Activated CD4-positive, alpha-beta T cell treated with anti-CD3 and anti-CD28 coated beads, Interleukin-10, Interleukin-2, amounts not matched to agents 100 ng/mL and 50 ng/mL, durations not matched to agents 16 hours and 8 hours (primary cell): ENCODE measurements at places on chromosomes 12 and 14.

DNA sequence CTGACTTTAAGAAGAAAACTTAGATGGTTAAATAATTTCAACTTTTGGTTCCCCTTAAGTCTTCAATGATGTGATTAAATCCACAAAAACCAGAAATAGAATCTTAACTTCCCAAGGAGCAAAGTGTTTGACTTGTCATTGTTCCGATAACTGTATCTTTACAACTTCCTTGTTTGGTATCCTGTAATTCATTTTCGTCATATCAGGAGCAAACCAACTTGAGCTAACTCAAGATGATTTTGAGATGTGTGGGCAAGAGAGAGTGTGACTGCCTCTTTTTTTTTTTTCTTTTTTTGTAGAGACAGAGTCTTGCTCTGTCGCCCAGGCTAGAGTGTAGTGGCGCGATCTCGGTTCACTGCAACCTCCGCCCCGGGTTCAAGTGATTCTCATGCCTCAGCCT, 25.3 kb downstream of the DRAM1 start:
- no peak for DNase-seq

DNA sequence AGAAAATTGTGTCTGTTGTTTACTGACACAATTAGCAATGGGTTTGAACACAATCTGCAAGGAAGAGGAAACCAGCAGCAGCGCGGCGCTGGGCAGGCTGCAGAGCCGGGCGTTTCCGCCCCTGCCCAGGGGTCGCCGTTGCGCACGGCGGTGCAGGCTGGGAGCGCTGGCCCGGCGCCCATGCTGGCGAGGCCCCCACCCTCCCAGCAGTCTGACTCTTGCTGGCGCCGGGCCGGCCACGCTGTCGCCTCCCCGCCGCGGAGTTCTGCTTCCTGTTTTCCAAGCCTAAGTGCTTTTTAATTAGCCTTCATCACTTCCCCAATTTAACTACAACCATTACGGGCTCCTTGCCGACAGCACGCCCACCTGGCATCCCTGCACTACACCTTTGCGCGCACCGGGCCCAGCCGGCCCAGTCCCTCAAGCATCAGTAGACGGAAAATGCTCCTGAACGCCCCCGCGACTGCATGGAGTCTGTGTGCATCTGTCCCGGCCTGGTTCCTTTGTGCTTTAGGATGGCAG, 212.1 kb downstream of the GXYLT1 start:
- no peak for DNase-seq

GRCh38 chr12:1642513-1642912, 13.5 kb downstream of the WNT5B start:
- no peak for DNase-seq

DNA sequence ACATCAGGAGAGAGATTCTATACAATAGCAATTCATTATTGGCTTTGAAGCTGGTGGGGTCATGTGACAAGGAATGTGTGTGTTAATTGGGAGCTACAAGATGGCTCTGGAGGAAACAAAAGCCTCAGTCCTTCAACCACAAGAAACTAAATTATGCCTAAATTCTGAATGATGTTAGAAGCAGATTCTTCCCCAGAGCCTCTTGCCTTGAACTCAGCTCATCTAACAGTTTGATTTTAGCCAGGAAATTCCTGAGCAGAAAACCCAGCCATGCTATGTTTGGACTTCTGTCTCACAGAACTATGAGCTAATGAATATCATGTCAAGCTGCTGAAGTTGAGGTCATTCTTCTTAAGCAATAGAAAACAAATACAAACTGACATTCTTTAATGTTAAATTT, 274.7 kb downstream of the SLC6A15 start:
- DNase-seq, result no peak

- no peak for DNase-seq
These were observed 103.8 kb downstream of the SLC16A7 start for GRCh38 chr12:59699421-59700152.

DNA sequence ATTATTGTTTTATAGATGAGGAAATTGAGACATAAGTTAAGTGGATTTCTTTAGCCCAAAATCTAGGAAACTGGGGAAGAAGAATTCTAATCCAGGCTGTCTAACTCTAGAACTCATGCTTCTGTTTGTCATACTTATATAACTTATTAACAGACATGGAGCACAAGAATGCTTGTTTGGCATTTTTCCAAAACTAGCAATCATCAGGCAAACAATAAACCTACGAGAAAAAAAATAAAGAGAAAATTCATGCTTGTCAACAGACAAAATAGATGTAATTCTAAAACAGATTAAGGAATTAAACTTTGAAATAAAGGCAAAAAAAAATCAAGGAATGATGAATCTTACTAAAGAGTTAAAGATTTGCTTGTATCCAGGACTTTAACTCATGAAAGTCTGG, 103.1 kb downstream of the METTL25 start:
- no peak for DNase-seq

- no peak for DNase-seq
These were observed 44.6 kb downstream of the R3HDM2 start for GRCh38 chr12:57386187-57386720.

DNA sequence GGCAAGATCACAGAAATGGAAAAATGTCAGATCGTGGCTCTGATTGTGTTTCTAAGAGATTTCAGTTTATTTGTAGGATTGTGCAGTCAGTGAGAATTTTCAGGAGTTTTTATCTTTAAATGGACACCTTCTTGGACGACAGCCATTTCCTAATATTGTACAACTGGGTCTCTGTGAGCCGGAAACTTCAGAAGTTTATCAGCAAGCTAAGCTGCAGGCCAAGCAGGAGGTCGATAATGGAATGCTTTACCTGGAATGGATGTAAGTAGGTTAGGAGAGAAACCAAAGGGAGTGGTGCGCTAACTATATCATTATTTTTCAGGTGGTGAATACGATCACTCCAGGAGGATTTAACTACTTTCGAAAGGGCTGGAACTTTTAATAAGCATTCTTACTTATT, 26.4 kb downstream of the APAF1 start:
- no peak for DNase-seq
